ENCODE measurements at places on chromosomes 3 and 15. TPM values are rescaled to one million over a fixed set of nuclear protein-coding genes. Genes with fewer than 3 reads are reported as not detected.

Gene IGF2BP2
- total RNA-seq, result 19.6 TPM

Gene EFHB
- 1.6 TPM for total RNA-seq

Gene FAM98B
- total RNA-seq, result 37.6 TPM

Gene FGF12
- 118 TPM for total RNA-seq

Gene WDR72
- 0.46 TPM for total RNA-seq

Gene ETV5
- total RNA-seq, result 22.6 TPM

Gene NEDD4
- total RNA-seq, result 8.8 TPM

Gene FANCD2OS
- not detected for total RNA-seq

Gene CDHR4
- 0.23 TPM for total RNA-seq

Gene TMEM212
- not detected for total RNA-seq

Gene CPLX3
- 0.92 TPM for total RNA-seq

Gene CD276
- 37.1 TPM for total RNA-seq

Gene CMC1
- 4.2 TPM for total RNA-seq

Gene BTBD1
- total RNA-seq, result 130 TPM

Gene SH2D7
- not detected for total RNA-seq

Gene GNAT1
- not detected for total RNA-seq

Gene HIGD1A
- total RNA-seq, result 159 TPM

Gene MINAR1
- 41.8 TPM for total RNA-seq

Gene ANKRD63
- total RNA-seq, result 2.3 TPM

Gene CLDN11
- total RNA-seq, result 18.2 TPM

Gene KBTBD8
- 18.5 TPM for total RNA-seq

Gene CCDC33
- 1.6 TPM for total RNA-seq

Gene SLC27A2
- 6.2 TPM for total RNA-seq

Gene RTP1
- total RNA-seq, result 3.2 TPM

Gene NDN
- total RNA-seq, result 130 TPM

Gene GP5
- total RNA-seq, result under 0.01 TPM

Gene GOLGA6L9
- 5.1 TPM for total RNA-seq

Gene SLC51B
- 0.69 TPM for total RNA-seq

Gene IGDCC3
- 6.7 TPM for total RNA-seq

Gene ALS2CL
- total RNA-seq, result 2.1 TPM

Gene ZBTB47
- 29.3 TPM for total RNA-seq

Gene MYRIP
- 13.8 TPM for total RNA-seq

Gene ZNF609
- 28.4 TPM for total RNA-seq

Gene TLR9
- under 0.01 TPM for total RNA-seq

Gene GOLGA8H
- 2.1 TPM for total RNA-seq
